ENCODE measurements at places on chromosomes 7 and 10.

GRCh38 chr7:131586259-131586658 is 29.8 kb upstream of the PODXL start:
- DNase-seq: no peak

DNA sequence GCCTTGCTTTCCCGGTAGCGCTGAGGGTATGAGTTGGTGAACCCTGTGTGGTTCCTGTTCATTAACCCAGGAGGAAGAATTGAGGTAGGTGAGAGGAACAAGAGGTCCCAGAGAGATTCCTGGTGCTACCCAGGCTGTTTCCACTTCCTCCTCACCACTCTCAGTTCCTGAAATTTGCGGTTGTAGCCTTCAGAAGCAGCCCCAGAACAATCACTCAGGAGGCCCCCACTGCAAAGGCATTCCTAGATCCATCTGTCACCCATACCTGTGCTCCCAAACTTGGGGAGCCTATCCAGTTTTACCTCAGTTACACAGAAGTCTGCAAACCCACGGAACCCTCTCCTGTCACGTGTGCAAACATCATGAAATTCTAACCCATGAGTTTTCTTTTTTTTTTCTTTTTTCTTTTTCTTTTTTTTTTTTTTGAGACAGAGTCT is 9.0 kb upstream of the PIP4K2A start:
- DNase-seq: no peak

DNA sequence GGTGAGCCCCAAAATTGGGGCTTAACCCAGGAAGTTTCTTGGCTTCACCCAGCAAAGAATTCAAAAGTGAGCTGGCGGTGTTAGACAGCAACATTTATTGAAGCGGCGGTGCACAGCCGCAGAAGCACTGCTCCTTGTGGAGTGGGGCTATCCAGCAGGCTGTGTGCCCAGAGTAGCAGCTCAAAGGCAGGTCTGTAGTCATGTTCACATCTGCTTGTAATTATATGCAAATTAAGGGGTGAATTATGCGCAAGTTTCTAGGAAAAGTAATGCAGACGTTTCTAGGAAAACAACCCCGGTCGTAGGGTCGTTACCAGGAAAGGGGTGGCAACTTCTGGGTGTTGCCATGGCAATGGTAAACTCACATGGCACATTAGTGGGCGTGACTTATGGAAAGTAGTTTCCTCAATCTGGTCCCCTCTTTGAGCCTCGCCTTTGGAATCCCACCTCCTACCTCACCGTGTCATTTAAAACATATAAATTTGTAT is 13.7 kb upstream of the KBTBD2 start:
- DNase-seq: peak; percentile 86

DNA sequence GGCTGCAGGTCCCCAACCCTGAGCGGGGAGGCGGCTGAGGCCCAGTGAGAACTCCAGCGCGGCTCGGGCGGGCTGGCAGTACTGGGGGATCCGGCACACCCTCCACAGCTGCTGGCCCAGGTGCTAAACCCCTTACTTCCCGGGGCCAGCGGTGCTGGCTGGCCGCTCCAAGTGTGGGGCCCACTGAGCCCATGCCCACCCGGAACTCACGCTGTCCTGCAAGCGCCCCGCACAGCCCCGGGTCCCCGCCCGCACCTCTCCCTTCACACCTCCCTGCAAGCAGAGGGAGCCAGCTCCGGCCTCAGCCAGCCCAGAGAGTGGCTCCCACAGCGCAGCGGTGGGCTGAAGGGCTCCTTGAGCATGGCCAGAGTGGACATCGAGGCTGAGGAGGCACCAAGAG is 25.0 kb downstream of the RNF133 start:
- DNase-seq: no peak

DNA sequence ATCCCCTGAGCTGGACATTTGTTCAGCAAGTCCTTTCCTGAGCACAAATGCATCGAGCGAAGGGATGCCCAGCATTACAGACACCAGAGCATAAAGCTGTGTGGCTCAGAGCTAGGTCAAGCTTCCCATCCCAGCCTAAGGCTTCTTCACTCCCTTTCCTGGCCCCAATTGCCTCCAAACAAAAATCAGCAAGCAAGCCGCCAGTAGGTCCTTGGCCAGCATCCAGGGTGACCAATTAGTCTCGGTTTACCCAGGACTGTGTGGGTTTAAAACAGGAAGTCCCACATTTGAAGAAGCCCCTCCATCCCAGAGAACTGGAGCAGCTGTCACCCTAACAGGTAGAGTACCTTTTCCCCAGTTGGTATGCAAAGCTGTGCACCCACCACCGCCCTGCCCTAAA is 51.2 kb downstream of the PRKAG2 start:
- no peak for DNase-seq
